ENCODE measurements at places on chromosomes 1 and 21. TPM values are rescaled to one million over a fixed set of nuclear protein-coding genes. Genes with fewer than 3 reads are reported as not detected.

DNA sequence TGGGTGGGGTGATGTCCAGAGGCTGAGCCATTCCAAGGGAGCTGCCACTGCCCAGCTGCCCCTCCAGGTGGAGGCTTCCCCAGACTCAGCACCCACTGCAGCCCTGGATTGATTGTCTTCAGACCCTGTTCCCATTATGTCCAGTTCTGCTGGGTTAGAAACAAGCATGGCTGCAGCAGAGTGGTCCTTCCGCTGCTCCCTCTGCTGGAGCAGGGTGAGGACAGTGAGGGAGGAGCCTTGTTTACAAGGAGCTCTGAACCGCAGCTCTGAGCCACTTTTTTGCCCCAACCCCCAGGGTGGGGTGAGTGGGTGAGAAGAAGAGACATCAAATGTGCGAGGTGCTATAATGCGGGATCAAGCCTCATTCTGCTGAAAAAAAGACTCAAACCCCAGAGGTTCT is 2.3 kb downstream of the TNNT2 start:
- peaks cover 5% of the 10 kb centered on the region for H3K27me3 ChIP-seq
- no peak for DNase-seq
- no peak overlapping the region for H3K27ac ChIP-seq
- no peak overlapping the region for H3K4me3 ChIP-seq

- no peaks in the 10 kb centered on the region for H3K36me3 ChIP-seq
- H3K27me3 ChIP-seq: no peaks in the 10 kb centered on the region
- H3K4me1 ChIP-seq: no peaks in the 10 kb centered on the region
- peak overlapping the region; percentile 28 for H3K27ac ChIP-seq
- no peak overlapping the region for H3K4me3 ChIP-seq
These were observed 570.8 kb downstream of the LTN1 start for GRCh38 chr21:28421716-28422524.

GRCh38 chr1:37948166-37948565 is 1.3 kb upstream of the INPP5B start:
- peaks cover 16% of the 10 kb centered on the region for H3K4me1 ChIP-seq
- DNase-seq: no peak
- peaks cover 12% of the 10 kb centered on the region for H3K36me3 ChIP-seq
- H3K27me3 ChIP-seq: no peaks in the 10 kb centered on the region

- no peak overlapping the region for H3K4me3 ChIP-seq
- no peaks in the 10 kb centered on the region for H3K36me3 ChIP-seq
- no peak for DNase-seq
- no peaks in the 10 kb centered on the region for H3K27me3 ChIP-seq
- H3K27ac ChIP-seq: no peak overlapping the region
- H3K4me1 ChIP-seq: no peaks in the 10 kb centered on the region
These were observed 8.1 kb downstream of the CCSAP start for GRCh38 chr1:229334716-229335115.

- no peak for DNase-seq
- H3K4me3 ChIP-seq: no peak overlapping the region
- peaks cover 17% of the 10 kb centered on the region for H3K36me3 ChIP-seq
These were observed 18.1 kb downstream of the HDAC1 start for GRCh38 chr1:32309960-32310359.

GRCh38 chr21:15552914-15553494 is 176.8 kb upstream of the USP25 start:
- no peaks in the 10 kb centered on the region for H3K27me3 ChIP-seq
- H3K4me3 ChIP-seq: no peak overlapping the region
- no peak overlapping the region for H3K27ac ChIP-seq
- no peaks in the 10 kb centered on the region for H3K4me1 ChIP-seq
- H3K36me3 ChIP-seq: no peaks in the 10 kb centered on the region
- no peak for DNase-seq

DNA sequence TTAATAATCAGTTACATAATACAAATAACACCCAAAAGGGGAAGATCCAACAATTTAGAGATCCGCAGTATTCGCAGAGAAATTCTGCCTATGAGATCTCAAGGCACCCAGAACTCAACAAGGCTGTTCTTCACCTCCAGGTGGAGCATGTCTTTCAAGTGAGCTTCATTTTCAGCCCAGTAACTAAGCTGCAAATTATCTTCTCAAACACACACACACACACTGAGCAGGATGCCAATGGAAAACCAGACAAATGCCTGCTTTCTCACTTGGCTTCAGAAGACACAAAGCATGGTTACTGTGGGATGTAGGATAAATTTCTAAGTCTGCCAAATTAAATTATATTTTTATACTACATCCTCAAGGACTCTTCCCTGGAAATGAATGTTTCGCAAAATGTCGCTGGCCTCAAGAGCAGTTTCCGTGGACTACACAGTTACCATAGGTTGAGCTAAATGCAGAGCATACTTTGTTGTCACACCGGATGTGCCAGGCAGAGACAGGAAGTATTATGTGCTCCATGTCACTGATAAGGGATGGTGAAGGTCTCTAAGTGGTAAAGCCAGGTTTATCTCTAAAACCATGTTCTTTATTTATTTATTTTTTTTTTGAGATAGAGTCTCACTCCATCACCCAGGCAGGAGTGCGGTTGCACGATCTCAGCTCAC is 30.3 kb downstream of the UBR4 start:
- peaks cover 96% of the 10 kb centered on the region for H3K36me3 ChIP-seq
- no peak for DNase-seq
- no peaks in the 10 kb centered on the region for H3K4me1 ChIP-seq
- H3K27me3 ChIP-seq: no peaks in the 10 kb centered on the region
- peak overlapping the region; percentile 52 for H3K27ac ChIP-seq

GRCh38 chr21:14603202-14603601 is 57.1 kb upstream of the SAMSN1 start:
- H3K27ac ChIP-seq: no peak overlapping the region
- no peaks in the 10 kb centered on the region for H3K4me1 ChIP-seq
- H3K36me3 ChIP-seq: no peaks in the 10 kb centered on the region
- no peak overlapping the region for H3K4me3 ChIP-seq
- H3K27me3 ChIP-seq: no peaks in the 10 kb centered on the region

DNA sequence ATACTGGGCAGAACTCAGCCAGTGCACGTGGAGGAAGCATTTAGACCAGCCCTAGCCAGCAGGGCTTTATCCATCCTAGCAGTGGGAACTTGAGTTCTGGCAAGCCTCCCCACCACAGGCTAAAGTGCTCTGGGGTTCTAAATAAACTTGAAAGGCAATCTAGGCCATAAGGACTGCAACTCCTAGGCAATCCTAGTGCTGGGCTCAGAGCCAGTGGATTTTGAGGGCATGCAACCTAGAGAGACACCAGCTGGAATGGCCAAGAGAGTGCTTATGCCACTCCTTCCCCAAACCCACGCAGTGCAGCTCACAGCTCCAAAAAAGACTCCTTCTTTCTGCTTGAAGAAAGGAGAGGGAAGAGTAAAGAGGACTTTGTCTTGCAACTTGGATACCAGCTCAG is 70.5 kb upstream of the APOBEC4 start:
- no peaks in the 10 kb centered on the region for H3K36me3 ChIP-seq
- H3K4me1 ChIP-seq: no peaks in the 10 kb centered on the region
- no peak for DNase-seq
- no peak overlapping the region for H3K27ac ChIP-seq
- no peak overlapping the region for H3K4me3 ChIP-seq

- no peak overlapping the region for H3K27ac ChIP-seq
- H3K4me3 ChIP-seq: no peak overlapping the region
- peak; percentile 75 for DNase-seq
- H3K4me1 ChIP-seq: peaks cover 7% of the 10 kb centered on the region
These were observed 235.5 kb upstream of the SGIP1 start for GRCh38 chr1:66298464-66298863.

DNA sequence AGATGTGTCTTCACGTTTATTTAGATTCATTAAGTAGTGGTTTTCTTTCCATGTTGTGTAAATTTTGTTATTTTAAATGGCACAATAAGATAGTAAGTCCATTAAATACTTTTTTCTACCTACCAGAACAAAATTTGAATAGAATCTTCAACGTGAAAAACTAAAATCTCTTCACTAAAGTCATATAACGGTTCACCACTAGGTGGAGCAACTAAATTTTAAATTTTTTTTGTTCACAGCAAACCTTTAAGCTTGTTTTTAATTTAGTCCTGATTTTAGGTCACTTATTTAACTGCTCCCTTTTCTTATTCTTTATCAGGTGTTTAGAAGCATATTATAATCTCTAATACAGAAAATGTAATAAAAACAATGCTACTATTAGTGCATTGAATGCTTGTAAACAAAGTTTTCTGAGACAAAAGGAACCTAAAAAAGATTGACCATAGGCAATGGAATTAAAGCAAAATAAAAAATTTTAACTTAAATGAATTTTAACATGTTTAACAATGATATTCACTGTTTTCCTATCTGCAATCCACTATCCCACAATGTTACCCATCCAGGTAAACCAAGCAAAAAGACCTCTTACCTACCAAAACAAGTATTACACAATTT is 28.3 kb upstream of the PKN2 start:
- no peaks in the 10 kb centered on the region for H3K27me3 ChIP-seq
- H3K4me3 ChIP-seq: no peak overlapping the region
- no peaks in the 10 kb centered on the region for H3K36me3 ChIP-seq
- no peak for DNase-seq
- H3K27ac ChIP-seq: no peak overlapping the region
- H3K4me1 ChIP-seq: no peaks in the 10 kb centered on the region

DNA sequence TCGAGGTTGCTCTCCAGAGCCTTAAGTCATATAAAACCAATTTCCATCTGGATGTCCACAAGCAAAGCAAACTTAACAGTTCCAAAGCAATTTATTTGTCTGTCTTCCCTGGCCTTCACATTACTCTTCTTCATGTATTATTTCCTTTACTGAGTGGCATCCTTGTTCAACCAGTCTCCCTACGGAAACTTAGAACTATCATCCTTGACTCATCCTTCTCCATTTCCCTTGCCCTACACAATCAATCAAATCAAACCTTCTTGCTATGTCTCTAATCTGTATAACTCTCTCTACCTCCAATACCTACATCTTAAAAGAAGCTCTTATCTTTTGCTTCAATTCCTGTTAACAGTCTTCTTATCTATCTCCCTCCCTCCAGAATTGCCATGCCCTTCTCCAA is 25.4 kb downstream of the EGLN1 start:
- peaks cover 29% of the 10 kb centered on the region for H3K4me1 ChIP-seq
- DNase-seq: no peak
- H3K36me3 ChIP-seq: no peaks in the 10 kb centered on the region
- H3K4me3 ChIP-seq: no peak overlapping the region
- H3K27me3 ChIP-seq: no peaks in the 10 kb centered on the region

DNA sequence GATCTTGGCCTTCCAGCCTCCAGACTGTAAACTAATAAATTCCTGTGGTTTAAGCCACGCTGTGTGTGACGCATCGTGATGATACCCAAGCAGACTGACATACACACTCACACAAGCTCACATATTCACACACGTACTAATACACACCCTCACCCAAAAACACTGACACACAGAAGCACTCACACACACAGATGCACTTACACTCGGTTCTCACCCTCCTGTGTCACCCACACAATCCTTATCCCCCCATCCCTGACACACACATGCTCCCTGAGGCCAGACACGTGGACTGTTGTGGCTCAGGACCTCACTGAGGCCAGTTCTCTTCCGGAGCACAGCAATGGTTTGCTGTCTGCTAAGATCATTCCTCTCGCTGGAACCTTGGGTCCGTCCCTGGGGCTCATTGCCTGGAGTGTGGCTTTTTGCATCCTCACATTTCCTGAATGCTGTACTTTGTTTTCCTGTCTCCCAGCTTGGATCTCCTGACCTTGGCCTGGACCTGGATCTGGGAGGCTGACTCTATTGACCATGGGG is 76.9 kb upstream of the LYST start:
- H3K4me1 ChIP-seq: peaks cover 33% of the 10 kb centered on the region
- no peak overlapping the region for H3K4me3 ChIP-seq

DNA sequence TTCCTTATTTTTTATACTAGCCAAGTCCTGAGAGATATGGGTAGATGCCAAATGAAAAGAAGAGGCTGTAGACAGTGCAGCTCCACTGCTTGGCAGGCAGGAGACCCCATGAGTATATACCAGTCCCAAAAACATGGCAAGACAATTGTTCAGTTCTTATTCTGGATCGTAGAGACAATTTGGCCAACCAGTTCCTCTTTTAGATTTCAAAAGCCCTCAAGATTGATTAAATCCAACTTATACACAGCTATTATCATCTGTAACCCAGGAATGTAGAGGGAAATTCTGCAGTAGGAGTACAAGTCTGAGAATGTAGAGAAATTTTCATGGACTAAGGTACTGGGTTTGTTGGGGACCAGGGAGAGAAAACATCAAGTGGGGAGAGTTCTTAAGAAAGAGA is 50.3 kb downstream of the ATP6V1G3 start:
- H3K36me3 ChIP-seq: no peaks in the 10 kb centered on the region
- no peak overlapping the region for H3K4me3 ChIP-seq
- H3K4me1 ChIP-seq: no peaks in the 10 kb centered on the region
- no peak for DNase-seq
- no peaks in the 10 kb centered on the region for H3K27me3 ChIP-seq

- DNase-seq: no peak
- no peak overlapping the region for H3K4me3 ChIP-seq
- no peaks in the 10 kb centered on the region for H3K36me3 ChIP-seq
- no peaks in the 10 kb centered on the region for H3K27me3 ChIP-seq
These were observed 19.4 kb downstream of the FYB2 start for GRCh38 chr1:56799605-56800400.

DNA sequence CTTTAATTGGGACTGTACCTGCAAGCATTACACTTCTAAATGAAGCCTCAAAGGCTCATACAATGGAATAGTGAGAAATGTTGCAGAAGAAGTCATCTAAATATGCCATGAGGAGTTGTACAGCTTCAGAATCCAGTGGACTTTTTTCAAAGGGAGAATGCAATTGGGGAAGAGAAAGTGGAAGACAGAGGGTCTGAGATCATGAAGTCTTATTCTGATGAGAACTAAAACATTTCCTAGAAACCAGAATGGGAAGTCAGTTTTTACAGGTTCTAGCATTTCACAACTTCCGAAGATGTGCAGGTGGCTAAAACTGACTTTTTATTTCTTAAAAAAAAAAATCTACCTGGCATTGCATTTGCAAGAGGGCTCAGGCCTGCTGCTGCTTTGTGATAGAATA is 424.4 kb upstream of the RUNX1 start:
- H3K27ac ChIP-seq: no peak overlapping the region
- H3K4me3 ChIP-seq: no peak overlapping the region
- no peaks in the 10 kb centered on the region for H3K4me1 ChIP-seq

GRCh38 chr1:8985915-8986813 is 40.1 kb downstream of the SLC2A7 start:
- H3K4me3 ChIP-seq: no peak overlapping the region
- H3K27ac ChIP-seq: no peak overlapping the region
- no peaks in the 10 kb centered on the region for H3K27me3 ChIP-seq

DNA sequence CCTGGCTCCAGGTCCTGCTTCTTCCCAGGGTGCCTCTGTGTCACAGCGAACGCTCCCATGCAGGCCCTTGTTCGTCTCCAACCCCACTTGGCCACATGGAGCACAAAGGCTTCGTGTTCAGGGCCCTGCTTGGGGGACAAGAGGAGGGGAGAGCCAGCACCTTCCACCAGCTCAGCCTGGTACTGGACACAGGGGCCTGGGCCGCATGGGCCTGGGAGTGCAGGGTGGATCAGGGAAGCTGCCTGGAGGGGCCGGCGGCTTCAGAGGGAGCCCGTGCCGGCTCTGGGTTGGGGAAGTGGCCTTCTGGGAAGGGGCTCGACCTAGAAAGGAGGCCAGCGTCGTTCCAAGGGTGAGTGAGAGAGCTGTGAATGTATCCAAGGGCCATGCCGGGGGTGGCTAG is 53.0 kb downstream of the UMODL1 start:
- no peaks in the 10 kb centered on the region for H3K36me3 ChIP-seq
- H3K4me1 ChIP-seq: peaks cover 6% of the 10 kb centered on the region
- no peak overlapping the region for H3K4me3 ChIP-seq
- peaks cover 44% of the 10 kb centered on the region for H3K27me3 ChIP-seq

The KLHDC9 gene
- total RNA-seq: 3.2 TPM

The APOBEC4 gene
- total RNA-seq: not detected

The RNF186 gene
- total RNA-seq: not detected

The KCNK1 gene
- 7.3 TPM for total RNA-seq

The CD164L2 gene
- 1.2 TPM for total RNA-seq

The OR2T29 gene
- not detected for total RNA-seq

Measured in upper lobe of right lung (tissue), 1 donor.